ENCODE measurements at places on chromosomes 16 and 17.

DNA sequence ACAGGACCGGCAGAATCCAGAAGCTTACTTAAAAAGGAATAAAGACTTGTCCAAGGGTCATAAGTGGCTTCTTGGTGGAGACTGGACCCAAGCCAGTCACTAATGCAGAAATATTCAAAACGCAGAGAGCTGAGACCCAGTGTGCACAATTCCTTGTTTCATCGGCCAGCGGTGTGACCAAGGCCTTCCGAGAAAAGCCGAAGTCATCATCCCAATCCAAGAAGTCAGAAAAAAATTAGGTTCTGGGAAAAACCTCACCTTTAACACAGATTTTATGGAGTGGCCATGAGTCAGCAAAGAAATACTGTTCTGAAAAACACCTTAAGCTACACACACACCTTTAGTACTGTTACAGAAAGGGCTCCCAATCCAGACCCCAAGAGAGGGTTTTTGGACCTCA is 1.0 kb upstream of the GCSH start:
- DNase-seq: no peak

DNA sequence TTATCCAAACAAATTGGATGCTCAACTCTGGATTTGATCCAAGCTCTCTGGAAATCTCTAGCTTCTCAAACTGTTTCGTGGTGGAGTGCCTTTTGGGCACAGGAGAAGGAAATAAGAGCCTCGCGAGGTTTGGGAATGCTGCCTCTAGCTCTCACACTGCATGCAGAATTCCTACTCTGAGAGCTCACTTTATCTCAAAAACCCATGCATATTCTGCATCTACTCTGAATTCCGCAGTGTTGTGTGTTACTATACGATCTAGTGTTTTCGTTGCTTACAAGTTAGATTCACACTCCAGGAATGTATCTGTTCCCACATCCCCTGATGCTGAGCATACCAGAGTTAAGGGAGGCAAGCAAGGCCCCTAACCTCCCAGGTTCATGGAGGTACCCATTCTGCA is 462.7 kb downstream of the WWOX start:
- DNase-seq: no peak

DNA sequence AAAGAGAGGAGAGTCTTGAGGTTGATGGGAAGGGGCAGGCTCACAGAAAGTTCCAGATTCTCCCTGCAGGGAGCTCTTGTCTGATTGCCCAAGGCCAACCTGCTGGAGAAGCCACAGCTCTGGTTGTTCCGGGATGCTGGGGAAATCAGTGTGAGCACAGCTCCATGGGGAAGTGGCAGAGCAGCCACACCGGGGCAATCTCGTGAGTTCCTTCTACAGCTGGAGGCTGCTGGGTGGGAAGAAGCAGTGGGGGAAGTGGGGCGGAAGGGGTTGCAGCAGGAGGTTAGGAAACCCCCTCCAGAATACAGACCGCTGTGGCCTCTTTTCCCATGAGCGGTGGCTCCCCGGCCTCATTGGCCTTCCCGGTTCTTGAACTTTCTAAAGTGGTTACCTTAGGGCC is 34.0 kb downstream of the KIAA0513 start:
- DNase-seq: no peak

DNA sequence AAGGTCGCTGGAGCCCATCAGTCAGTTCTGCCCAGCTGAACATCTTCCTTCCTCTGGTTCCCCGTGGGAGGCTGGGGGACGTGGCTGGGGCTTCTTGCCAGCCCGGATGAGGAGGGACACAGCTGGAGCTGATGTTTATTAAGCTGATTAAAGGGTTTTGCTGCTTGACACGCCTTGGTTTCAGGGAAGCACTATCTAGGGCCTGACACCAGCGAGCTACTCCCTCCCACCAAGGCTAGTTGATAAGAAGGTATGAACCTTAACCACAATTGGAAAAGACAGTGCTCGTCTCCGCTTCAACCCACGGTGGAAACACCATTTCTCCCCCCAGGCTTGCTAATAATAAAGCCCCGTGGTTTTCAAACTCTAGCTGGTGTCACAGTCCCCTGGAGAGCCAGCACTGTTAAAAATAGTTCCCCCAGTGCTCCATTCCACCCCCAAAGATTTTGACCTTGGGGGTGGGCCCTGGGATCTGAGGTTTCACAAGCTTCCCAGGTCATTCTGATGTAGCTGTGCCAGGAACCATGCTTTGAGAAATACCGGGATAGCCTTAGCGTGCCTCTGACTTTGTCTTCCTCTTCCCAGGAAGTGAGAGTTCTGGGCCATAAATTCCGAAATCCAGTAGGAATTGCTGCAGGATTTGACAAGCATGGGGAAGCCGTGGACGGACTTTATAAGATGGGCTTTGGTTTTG is 5.5 kb downstream of the DHODH start:
- peak; percentile 93 for DNase-seq

DNA sequence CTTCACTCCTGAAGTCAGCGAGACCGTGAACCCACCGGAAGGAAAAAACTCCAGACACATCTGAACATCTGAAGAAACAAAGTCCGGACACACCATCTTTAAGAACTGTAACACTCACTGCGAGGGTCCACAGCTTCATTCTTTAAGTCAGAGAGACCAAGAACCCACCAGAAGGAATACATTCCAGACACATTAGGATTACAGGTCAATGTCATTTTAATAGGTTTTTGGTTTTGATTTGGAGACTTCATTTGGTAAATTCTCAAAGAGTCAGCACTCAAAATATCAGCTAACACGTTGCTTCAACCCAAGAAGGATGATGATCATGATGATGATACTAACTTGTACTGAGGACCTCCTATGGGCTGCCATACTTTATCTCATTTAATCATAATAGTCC is 7.6 kb upstream of the BMERB1 start:
- DNase-seq: no peak

- no peak for DNase-seq
These were observed 9.2 kb downstream of the NACA2 start for GRCh38 chr17:61581611-61582349.

DNA sequence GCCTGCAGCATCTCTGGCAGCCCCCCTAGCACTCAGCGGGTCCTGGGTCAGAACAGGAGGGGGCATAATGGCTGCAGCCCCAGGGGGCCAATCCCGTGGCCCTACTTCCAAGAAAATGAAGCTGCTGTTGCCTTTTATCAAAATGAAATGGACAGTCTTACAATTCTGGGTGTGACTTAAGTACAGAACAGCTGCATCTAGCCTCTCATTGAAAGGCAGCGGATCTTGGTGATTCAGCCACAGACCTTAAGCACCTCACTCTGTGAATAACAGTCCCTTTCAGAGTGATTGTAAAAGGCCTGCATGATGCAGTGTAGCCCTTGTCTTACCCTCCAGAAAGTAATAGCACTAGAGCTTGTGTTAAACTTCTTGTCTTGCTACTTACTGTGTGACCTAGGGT is 11.5 kb upstream of the UMOD start:
- DNase-seq: no peak

DNA sequence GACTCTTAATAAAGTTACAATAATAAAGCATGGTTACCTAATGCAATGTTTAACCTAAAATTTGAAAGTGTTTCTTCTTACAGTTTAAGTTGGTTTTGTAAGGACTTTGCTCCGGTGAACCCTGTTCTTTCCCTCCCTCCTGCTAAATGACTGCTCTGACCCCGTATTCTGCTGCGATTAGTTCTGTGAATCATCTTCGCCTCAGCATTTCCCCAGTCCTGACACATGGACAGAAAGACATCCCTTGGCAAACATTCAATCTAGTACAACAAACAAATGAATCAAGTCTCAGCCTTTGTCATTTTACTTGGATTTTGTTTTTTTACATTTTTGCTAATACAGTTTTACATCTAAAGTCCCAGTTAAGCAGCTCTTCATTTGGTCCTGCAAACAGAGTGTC is 15.4 kb downstream of the KCNJ2 start:
- DNase-seq: peak; percentile 82

DNA sequence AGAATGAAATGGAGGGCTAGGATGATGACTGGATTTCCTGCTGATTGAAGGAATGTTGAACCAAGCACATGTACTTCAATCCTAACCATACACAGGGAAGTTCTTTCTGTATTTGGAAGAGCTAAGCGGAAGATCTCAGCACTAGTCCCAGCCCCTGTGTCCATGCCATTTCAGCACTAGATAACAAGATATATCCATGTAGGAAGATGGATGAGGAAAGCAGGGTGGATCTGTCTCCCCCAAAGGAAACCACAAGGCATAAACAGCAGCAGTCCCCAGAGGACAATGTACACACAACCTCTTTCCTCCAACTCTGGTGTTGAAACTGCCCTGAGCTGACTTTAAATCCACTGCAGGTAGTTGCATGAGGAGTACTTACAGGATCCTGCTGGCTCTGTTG is 75.1 kb downstream of the GRIN2A start:
- DNase-seq: no peak

DNA sequence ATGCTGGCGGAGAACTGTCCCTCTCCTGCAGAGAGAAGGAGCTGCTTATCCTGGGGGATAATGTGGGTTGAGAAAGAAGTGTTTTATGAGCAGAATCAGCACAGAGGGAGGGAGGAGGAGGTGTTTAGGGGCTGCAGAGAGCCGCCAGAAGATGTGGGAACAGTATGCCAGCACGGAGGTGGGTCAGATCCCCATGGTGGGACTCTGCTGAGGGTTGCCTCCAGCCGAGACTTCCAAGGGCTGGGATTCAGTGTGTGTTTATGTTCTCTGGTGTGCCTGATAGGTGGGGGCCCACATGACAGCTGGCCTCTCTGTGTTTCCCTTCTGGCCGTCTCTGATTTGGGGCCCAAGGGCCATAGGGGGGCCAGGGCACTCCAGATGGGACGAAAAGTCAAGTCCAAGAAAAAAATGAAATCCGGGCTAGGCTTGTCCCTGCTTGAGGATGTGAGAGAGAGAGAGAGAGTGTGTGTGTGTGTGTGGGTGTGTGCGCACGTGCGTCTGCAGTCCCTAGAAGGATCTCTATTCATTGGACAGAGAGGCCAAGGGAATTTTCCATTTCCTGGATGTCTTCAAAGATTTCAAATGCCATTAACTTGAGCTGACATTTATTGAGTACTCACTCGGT is 21.6 kb downstream of the PRKCB start:
- DNase-seq: no peak

All from amniotic epithelial cell (primary cell).